ENCODE measurements at places on chromosomes 4 and X. TPM values are rescaled to one million over a fixed set of nuclear protein-coding genes. Genes with fewer than 3 reads are reported as not detected.

Gene EXOC1L
- 2.0 TPM for total RNA-seq

Gene NLRP2B
- not detected for total RNA-seq

Gene USP27X
- total RNA-seq: not detected

Gene ADH1A
- total RNA-seq: not detected

Gene HTN3
- total RNA-seq: not detected

Gene PDE6B
- 12.3 TPM for total RNA-seq

Gene TBC1D9
- 23.6 TPM for total RNA-seq

Gene PPEF2
- not detected for total RNA-seq

- no peaks in the 10 kb centered on the region for H3K27me3 ChIP-seq
- H3K4me1 ChIP-seq: peaks cover 99% of the 10 kb centered on the region
- DNase-seq: no peak
Observed at GRCh38 chr4:121690001-121690400, 6.8 kb downstream of the ANXA5 start.

DNA sequence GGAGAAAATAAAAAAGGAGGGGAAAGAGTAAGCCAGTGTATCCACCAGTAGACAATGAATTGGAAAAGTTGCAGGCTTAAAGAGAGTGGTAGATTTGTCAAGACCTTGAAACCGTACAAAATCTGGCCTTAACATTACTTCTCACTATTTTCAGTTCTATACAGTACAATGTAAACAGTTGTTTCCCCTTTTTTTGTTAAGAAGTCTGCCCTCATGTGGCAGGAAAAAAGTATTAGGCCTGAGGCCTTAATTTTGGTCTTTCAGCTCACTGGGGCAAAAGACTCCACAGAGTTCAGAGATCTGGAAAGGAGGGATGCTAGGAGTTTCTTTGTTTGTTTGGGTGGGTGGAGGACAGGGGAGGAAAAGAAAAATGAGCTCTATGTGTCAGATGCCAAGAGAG is 92.8 kb upstream of the CCDC160 start:
- no peaks in the 10 kb centered on the region for H3K36me3 ChIP-seq
- H3K4me3 ChIP-seq: no peak overlapping the region
- H3K27me3 ChIP-seq: no peaks in the 10 kb centered on the region

DNA sequence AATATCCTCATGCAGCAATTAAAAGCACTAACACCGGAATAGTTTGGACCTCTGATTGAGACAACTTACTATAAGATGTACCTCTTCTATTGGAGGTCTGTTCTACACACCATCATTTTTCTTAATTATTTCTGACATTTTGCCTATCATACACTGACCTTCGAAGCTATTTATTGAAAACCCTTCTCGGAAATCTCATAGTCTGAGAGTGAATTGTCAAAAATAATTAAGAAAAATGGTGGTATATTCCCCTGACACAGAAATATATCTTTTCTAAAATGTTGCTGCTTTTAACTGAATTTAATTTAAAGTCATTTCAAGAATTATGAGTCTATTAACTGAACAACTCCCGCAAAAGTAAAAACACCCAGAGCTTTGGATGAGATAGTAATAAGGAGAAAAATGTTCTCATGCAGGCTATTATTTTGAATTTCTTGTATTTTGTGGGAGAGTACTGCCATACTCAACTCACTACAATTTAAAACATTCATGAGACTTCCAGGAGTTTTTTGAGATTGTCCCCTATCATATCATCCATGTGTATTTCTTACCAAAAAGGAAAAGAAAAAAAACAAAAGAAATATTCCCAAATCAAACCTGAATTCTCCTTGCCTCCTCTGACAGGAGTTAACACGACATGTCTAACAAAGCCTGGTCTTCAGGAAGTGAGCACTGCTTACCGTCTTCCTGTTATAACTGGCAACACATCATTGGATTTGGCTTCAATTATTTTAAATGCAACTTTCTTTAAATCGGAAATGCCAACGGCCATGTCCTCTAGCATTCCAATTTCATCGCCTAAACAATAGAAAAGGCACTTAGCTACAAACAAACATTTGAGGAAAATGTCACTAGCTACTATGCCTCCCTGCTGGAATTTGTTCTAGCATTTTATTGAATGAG is 485.3 kb downstream of the IL15 start:
- H3K4me1 ChIP-seq: no peaks in the 10 kb centered on the region
- H3K27me3 ChIP-seq: no peaks in the 10 kb centered on the region
- DNase-seq: peak; percentile 21
- H3K27ac ChIP-seq: no peak overlapping the region

- no peak overlapping the region for H3K27ac ChIP-seq
- H3K4me3 ChIP-seq: no peak overlapping the region
- H3K27me3 ChIP-seq: no peaks in the 10 kb centered on the region
- H3K36me3 ChIP-seq: no peaks in the 10 kb centered on the region
- no peaks in the 10 kb centered on the region for H3K4me1 ChIP-seq
Observed at GRCh38 chrX:153408871-153409351, 2.4 kb upstream of the ZFP92 start.

GRCh38 chr4:169054879-169055278 is 44.8 kb upstream of the CBR4 start:
- no peak overlapping the region for H3K27ac ChIP-seq
- H3K4me1 ChIP-seq: peaks cover 24% of the 10 kb centered on the region
- no peak overlapping the region for H3K4me3 ChIP-seq

DNA sequence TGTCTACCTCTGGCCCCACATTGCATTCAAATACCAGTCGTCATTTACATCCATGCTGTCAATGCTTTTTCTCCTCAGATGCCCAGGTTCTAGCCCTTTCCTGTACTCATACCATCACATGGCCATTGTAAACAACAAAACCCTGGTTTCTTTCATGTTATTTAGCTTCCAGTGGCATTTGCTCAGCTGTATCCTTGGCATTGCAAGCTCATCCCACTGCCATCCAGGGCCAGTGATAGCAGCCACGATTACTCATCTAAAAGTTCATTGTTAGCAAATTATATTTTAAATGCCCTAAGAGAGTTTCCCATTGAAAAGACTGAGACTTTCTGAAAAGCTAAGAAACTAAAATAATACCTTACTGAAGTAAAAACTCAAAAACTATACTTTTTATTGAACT is 34.0 kb downstream of the VEGFC start:
- no peak for DNase-seq
- H3K27me3 ChIP-seq: no peaks in the 10 kb centered on the region
- no peaks in the 10 kb centered on the region for H3K36me3 ChIP-seq
- no peaks in the 10 kb centered on the region for H3K4me1 ChIP-seq

DNA sequence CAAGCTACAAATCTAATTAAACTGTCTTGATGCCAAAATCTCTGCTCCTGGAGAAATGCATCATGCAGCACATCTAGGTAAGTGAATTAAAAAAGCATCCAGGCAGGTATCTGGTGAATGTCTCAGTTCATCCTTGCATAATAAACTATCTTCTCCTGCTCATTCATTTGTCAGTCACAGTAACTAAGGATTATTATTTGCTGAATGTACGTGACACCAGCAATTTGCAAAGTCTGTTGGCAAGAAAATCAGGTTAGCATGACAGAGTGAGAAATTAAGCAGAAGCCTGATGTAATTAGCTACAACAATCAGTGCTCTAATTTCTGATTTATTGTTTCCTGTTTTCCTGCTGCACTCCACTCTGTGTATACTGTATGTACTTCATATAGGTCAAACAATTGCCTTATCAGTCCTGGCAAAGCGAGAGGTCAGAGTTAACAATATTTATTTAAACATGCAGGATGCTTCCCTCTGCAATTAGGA is 213.6 kb downstream of the FBXO8 start:
- no peaks in the 10 kb centered on the region for H3K27me3 ChIP-seq
- no peaks in the 10 kb centered on the region for H3K36me3 ChIP-seq
- H3K4me1 ChIP-seq: peaks cover 6% of the 10 kb centered on the region
- no peak overlapping the region for H3K4me3 ChIP-seq
- no peak for DNase-seq

GRCh38 chr4:8442596-8443358 is 2.2 kb downstream of the TRMT44 start:
- peaks cover 20% of the 10 kb centered on the region for H3K36me3 ChIP-seq
- H3K4me1 ChIP-seq: peaks cover 56% of the 10 kb centered on the region
- no peak overlapping the region for H3K27ac ChIP-seq
- DNase-seq: no peak
- no peaks in the 10 kb centered on the region for H3K27me3 ChIP-seq
- H3K4me3 ChIP-seq: no peak overlapping the region

DNA sequence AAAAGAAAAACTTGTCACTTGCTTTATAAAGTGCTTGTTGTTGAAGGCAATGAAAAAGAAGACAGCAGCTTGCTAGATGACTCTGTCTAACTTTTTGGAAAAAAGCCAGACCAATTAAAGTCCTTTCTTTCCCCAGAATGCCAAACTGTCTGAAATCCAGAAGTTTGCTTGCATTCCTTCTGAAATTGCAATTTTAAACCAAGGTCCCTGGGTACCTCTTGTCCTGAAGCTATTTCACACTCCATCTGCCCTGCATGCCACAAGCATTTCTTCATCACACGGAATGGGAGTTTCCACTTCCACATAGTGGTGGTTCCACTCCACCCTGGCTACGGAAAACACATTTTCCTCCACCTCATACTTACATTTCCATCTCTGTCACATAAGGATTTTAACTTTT is 101.0 kb downstream of the PAPSS1 start:
- H3K4me1 ChIP-seq: no peaks in the 10 kb centered on the region
- peaks cover 3% of the 10 kb centered on the region for H3K36me3 ChIP-seq
- no peak overlapping the region for H3K4me3 ChIP-seq

DNA sequence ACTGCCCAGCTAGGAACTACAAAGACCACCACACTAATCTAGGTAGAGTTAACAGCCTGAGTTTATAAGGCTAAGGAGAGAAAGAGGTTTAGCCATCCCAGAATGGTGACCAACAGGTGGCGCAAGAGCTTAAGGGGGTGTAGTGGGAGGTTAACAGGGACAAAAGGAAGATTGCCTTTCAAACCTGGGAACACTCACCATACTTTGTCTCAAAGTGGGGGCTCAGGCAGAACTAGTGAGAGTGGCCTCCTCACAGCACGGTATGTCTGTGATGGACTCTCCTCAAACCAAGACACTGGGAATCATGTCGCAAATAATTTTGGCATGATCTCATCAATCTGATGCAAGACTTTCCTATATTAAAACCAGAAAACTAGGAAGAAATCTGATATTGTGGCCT is 23.4 kb downstream of the CCNI start:
- H3K27ac ChIP-seq: no peak overlapping the region
- H3K4me3 ChIP-seq: no peak overlapping the region
- no peaks in the 10 kb centered on the region for H3K27me3 ChIP-seq
- H3K36me3 ChIP-seq: peaks cover 89% of the 10 kb centered on the region

DNA sequence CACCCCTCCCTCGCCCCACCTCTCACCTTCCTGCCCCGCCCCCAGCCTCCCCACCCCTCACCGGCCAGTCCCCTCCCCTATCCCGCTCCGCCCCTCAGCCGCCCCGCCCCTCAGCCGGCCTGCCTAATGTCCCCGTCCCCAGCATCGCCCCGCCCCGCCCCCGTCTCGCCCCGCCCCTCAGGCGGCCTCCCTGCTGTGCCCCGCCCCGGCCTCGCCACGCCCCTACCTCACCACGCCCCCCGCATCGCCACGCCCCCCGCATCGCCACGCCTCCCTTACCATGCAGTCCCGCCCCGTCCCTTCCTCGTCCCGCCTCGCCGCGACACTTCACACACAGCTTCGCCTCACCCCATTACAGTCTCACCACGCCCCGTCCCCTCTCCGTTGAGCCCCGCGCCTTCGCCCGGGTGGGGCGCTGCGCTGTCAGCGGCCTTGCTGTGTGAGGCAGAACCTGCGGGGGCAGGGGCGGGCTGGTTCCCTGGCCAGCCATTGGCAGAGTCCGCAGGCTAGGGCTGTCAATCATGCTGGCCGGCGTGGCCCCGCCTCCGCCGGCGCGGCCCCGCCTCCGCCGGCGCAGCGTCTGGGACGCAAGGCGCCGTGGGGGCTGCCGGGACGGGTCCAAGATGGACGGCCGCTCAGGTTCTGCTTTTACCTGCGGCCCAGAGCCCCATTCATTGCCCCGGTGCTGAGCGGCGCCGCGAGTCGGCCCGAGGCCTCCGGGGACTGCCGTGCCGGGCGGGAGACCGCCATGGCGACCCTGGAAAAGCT is at the start of the genes HTT and HTT-AS:
TSS of gene HTT (plus strand) at position 604 of the 768 bp plus-strand sequence. CDS start at position 749, 145 bp downstream.
TSS of gene HTT-AS (minus strand) at position 461 of the 768 bp plus-strand sequence.
- peak within 1 kb of the TSS; percentile 77 for H3K4me3 ChIP-seq
- no peaks in the 10 kb centered on the region for H3K36me3 ChIP-seq
- H3K4me1 ChIP-seq: peaks cover 51% of the 10 kb centered on the region
- peak within 1 kb of the TSS; percentile 89 for H3K27ac ChIP-seq

GRCh38 chrX:1537031-1537715 is at the start of gene P2RY8:
P2RY8 (minus strand) TSS chrX:1537185; CDS start chrX:1466558, 70,627 bp downstream.
- H3K36me3 ChIP-seq: no peaks in the 10 kb centered on the region
- H3K4me3 ChIP-seq: peak within 1 kb of the TSS; percentile 38
- H3K27me3 ChIP-seq: no peaks in the 10 kb centered on the region
- H3K4me1 ChIP-seq: no peaks in the 10 kb centered on the region
- H3K27ac ChIP-seq: peak within 1 kb of the TSS; percentile 59
- DNase-seq: peak; percentile 63

DNA sequence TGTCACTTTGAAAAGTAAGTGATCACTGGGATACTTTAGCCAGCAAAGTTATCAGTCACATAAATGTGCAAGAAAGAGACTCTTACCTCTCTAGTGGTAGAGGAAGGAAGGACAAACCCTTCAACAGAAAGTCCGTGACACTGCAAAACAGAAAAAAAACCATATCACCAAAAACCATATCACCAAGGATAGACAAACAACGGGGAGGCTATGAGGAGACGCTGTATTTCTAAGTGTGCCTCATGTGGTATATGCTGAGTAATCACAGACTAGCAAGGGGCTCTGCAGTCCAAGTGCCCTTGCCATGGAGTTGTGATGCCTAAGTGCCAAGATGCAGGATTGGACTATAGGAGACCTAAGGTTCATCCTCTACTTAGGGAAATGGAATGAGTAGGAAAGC is 11.5 kb upstream of the HDAC8 start:
- DNase-seq: no peak
- H3K4me3 ChIP-seq: no peak overlapping the region
- peaks cover 11% of the 10 kb centered on the region for H3K36me3 ChIP-seq
- no peak overlapping the region for H3K27ac ChIP-seq
- no peaks in the 10 kb centered on the region for H3K4me1 ChIP-seq
- no peaks in the 10 kb centered on the region for H3K27me3 ChIP-seq

- H3K27me3 ChIP-seq: no peaks in the 10 kb centered on the region
- no peak for DNase-seq
- no peaks in the 10 kb centered on the region for H3K36me3 ChIP-seq
- H3K4me1 ChIP-seq: no peaks in the 10 kb centered on the region
- H3K4me3 ChIP-seq: no peak overlapping the region
Observed at GRCh38 chr4:83556006-83556707, 20.2 kb downstream of the GPAT3 start.

GRCh38 chr4:145041378-145041777 is 56.6 kb downstream of the ANAPC10 start:
- no peak overlapping the region for H3K27ac ChIP-seq
- H3K4me1 ChIP-seq: no peaks in the 10 kb centered on the region
- H3K36me3 ChIP-seq: no peaks in the 10 kb centered on the region
- no peaks in the 10 kb centered on the region for H3K27me3 ChIP-seq

GRCh38 chr4:158013858-158014257 is 159.0 kb downstream of the GASK1B start:
- H3K4me3 ChIP-seq: no peak overlapping the region
- no peaks in the 10 kb centered on the region for H3K27me3 ChIP-seq
- DNase-seq: no peak
- no peaks in the 10 kb centered on the region for H3K36me3 ChIP-seq
- H3K27ac ChIP-seq: no peak overlapping the region
- no peaks in the 10 kb centered on the region for H3K4me1 ChIP-seq
